ENCODE measurements at places on chromosomes 12 and 14. TPM values are rescaled to one million over a fixed set of nuclear protein-coding genes. Genes with fewer than 3 reads are reported as not detected.

DNA sequence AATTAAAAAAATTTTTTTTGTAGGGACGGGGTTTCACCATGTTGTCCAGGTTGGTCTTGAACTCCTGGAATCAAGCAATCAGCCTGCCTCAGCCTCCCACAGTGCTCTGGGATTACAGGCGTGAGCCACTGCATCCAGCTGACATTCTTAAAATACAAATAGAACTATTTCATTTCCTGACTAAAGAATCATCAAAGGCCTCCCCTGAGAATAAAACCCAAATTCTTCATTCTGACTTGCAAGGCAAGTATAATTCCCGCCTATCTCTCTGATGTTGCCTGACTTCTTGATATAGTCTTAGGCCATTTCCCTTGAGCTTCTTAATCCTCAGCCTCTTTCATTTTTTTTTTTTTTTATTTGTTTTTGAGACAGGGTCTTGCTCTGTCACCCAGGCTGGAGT is 4.4 kb upstream of the BICD1 start:
- H3K4me1 ChIP-seq = peaks cover 14% of the 10 kb centered on the region
- DNase-seq = no peak
- peaks cover 6% of the 10 kb centered on the region for H3K36me3 ChIP-seq
- H3K27ac ChIP-seq = no peak overlapping the region
- H3K27me3 ChIP-seq = peaks cover 11% of the 10 kb centered on the region
- no peak overlapping the region for H3K4me3 ChIP-seq

The NEUROD4 gene
- total RNA-seq = not detected

GRCh38 chr12:107322063-107322462 is 228.7 kb upstream of the CRY1 start:
- H3K27ac ChIP-seq = no peak overlapping the region
- peaks cover 19% of the 10 kb centered on the region for H3K27me3 ChIP-seq
- no peak for DNase-seq
- H3K36me3 ChIP-seq = peaks cover 3% of the 10 kb centered on the region
- peak overlapping the region; percentile 88 for H3K4me3 ChIP-seq

DNA sequence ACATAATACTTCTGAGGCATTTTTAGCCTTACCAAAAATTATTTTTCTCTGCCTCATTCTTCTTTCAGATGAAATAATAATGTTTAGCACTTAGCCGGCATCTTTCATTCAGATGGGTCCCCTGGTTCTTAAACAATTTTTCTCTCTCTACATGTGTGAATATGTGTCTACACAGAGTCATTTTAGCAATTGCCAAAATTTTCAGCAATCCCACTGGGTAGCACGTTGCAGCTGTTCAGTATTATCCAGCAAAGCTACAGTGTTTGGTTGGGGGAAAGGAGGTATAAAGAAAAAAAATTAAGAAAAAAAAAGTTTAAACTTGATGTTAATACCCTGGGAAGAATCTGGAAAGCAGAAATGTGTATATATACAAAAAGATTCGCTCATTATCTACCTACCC is 160.5 kb upstream of the TRHDE start:
- no peaks in the 10 kb centered on the region for H3K36me3 ChIP-seq
- no peak overlapping the region for H3K27ac ChIP-seq
- H3K4me1 ChIP-seq = no peaks in the 10 kb centered on the region
- no peak overlapping the region for H3K4me3 ChIP-seq

DNA sequence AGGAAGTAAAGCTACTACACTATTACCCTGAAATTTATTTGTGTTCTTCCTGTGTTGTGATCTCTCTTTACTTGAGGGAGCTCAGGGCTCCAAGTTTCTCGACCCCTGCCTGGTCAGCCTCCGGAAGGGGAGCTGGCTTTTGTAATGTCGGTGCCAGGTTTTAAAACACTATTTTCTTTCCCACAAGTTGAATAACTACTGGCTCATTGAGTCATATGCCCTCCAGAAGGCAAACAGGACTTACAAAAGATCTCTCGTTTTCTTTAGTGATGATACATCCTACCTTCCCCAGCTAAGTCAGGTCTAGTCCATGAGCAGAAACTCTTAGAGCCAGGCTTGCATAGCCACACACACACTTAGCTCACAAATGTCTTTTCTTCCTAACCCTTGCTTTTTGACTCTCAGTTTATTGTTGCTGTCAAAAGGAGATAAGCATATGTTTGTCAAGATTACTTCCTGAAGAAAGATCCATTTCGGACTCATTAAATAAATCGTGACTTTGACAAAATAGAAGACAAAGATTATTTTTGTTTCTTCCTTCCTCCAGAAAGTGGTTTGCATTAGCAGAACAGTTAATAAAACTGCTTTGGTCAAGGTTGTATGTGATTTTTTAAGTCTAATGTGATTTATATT is 209.8 kb upstream of the FLRT2 start:
- DNase-seq = no peak
- no peaks in the 10 kb centered on the region for H3K27me3 ChIP-seq
- peaks cover 26% of the 10 kb centered on the region for H3K4me1 ChIP-seq
- H3K4me3 ChIP-seq = no peak overlapping the region
- no peaks in the 10 kb centered on the region for H3K36me3 ChIP-seq

- H3K27me3 ChIP-seq = peaks cover 8% of the 10 kb centered on the region
- no peak overlapping the region for H3K27ac ChIP-seq
- H3K4me1 ChIP-seq = peaks cover 20% of the 10 kb centered on the region
- no peak overlapping the region for H3K4me3 ChIP-seq
These were observed 5.5 kb downstream of the BCL11B start for GRCh38 chr14:99266181-99267178.

The POTEM gene
- total RNA-seq = not detected

DNA sequence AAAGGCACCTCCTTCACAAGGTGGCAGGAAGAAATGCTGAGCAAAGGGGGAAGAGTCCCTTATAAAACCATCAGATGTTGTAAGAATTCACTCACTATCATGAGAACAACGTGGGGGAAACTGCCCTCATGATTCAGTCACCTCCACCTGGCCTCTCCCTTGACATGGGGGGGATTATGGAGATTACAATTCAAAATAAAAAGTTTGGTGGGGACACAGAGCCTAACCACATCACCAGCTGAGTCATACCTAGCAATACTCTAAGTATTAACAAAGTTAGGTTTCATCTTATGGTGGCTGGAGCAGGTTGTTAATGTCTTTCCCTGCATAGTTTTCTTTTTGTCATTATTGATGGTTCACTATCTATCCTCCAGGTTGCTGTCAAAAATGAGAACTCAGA is 113.2 kb upstream of the PPFIA2 start:
- no peaks in the 10 kb centered on the region for H3K27me3 ChIP-seq
- H3K4me1 ChIP-seq = no peaks in the 10 kb centered on the region
- DNase-seq = no peak
- H3K36me3 ChIP-seq = no peaks in the 10 kb centered on the region
- H3K4me3 ChIP-seq = no peak overlapping the region

GRCh38 chr14:91021991-91022621 is 38.3 kb downstream of the RPS6KA5 start:
- H3K4me1 ChIP-seq = no peaks in the 10 kb centered on the region
- peaks cover 1% of the 10 kb centered on the region for H3K27me3 ChIP-seq
- no peak for DNase-seq
- no peaks in the 10 kb centered on the region for H3K36me3 ChIP-seq

The C12orf54 gene
- not detected for total RNA-seq

The RHOJ gene
- total RNA-seq = 266 TPM

GRCh38 chr12:10968765-10969456 is 17.8 kb downstream of the TAS2R50 start:
- H3K4me3 ChIP-seq = no peak overlapping the region
- H3K36me3 ChIP-seq = no peaks in the 10 kb centered on the region
- no peaks in the 10 kb centered on the region for H3K27me3 ChIP-seq
- DNase-seq = no peak

The SYT10 gene
- total RNA-seq = 0.10 TPM

DNA sequence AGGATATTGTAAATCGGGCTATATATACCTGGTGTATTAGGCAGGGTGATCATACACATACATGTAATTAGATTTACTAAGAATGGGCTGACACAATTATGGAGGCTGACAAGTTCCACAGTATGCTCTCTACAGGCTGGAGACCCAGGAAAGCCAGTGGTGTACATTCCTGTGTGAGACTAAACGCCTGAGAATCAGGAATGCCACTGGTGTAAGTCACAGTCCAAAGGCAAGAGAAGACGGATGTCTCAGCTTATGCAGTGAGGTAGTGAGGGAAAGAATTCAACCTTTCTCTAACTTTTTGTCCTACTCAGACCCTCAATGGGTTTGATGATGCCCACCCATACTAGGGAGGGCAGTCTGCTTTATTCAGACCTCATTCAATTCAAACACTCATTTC is 57.1 kb downstream of the METTL25 start:
- no peak for DNase-seq
- H3K27me3 ChIP-seq = no peaks in the 10 kb centered on the region
- H3K4me3 ChIP-seq = no peak overlapping the region
- H3K27ac ChIP-seq = no peak overlapping the region
- H3K4me1 ChIP-seq = no peaks in the 10 kb centered on the region
- no peaks in the 10 kb centered on the region for H3K36me3 ChIP-seq

The GSC gene
- not detected for total RNA-seq

- H3K36me3 ChIP-seq = no peaks in the 10 kb centered on the region
- no peak overlapping the region for H3K27ac ChIP-seq
- no peak for DNase-seq
- H3K4me3 ChIP-seq = no peak overlapping the region
These were observed 6.4 kb upstream of the EGLN3 start for GRCh38 chr14:33957299-33957698.

The DIO3 gene
- total RNA-seq = 6.1 TPM

DNA sequence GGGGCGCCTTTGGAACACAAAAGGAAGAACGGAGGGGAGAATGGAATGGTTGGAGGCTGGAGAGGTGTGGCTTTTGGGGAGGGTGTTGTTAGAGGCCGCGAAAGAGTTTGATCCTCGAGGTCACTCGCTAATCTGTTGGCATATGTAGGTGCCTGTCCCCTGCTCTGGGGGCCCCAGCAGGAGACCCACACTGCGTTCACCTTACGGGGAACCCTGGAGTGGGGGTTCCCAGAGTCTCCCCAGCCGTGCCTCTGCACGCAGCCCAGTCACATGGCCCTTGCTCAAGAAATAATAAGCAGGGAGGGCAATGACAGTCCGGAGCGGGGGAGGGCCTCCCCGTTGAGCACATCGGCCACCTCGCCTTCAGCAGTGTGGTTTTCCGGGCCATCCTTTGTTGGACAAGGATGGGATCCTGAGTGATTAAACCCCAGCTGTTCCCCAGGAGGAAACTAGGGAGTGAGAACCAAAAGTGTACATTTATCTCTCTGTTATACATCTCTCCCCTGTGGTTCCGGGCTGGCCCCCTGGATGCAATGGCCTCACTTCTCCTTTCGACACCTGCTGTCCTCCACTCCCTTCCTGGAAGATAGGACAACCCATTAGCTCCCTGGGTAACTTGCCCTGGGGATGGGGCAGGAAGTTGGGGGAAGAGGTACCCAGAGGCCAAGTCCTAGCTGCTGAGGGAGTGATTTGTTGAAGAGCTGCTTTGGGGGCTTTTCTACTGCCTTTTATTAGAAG is 1.3 kb downstream of the PLEKHG3 start:
- H3K27me3 ChIP-seq = peaks cover 12% of the 10 kb centered on the region
- no peak for DNase-seq
- peaks cover 58% of the 10 kb centered on the region for H3K4me1 ChIP-seq
- peaks cover 13% of the 10 kb centered on the region for H3K36me3 ChIP-seq
- peak overlapping the region; percentile 24 for H3K27ac ChIP-seq

The NAV3 gene
- 20.3 TPM for total RNA-seq

The FOXG1 gene
- total RNA-seq = 1.8 TPM

DNA sequence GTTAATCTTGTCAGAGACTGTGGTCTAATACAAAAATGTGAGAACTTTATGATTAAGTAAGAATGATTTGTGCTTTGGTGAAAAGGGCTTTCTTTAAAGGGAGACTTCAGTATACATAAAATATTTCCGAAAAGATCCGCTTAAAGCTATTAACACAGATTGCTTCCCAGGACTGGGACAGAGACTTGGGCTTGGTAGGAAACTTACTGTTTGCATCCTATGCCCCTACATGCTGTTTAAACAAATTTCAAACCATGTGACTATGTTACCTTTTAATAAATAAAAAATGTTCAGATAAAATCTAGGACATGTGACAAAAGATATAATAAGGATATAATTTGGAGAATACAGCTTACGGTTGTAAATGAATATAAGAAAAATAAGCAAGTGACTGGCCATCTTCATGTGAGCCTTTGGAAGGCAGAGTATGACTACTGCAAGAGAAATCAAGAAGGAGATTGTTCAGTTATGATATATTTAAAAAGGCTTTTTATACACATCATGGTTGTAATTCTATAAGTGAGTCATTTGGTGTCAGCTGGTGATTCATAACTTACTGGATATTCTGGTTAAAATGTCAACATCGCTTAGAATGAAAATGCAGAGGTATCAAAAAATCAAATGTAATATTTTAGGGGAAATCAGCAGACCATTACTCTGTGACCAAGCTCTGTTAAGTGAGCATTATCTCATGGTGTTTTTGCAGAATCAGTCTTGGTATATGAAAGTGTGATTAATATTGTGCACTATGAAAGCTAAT is 234.7 kb upstream of the E2F7 start:
- H3K27me3 ChIP-seq = no peaks in the 10 kb centered on the region
- no peaks in the 10 kb centered on the region for H3K4me1 ChIP-seq
- H3K36me3 ChIP-seq = no peaks in the 10 kb centered on the region
- H3K27ac ChIP-seq = no peak overlapping the region
- no peak for DNase-seq

Data from endothelial cell (in vitro differentiated cells).